ENCODE measurements at places on chromosomes 13 and 19. TPM values are rescaled to one million over a fixed set of nuclear protein-coding genes. Genes with fewer than 3 reads are reported as not detected.

The RXFP2 gene
- not detected for polyA plus RNA-seq

The MRI1 gene
- 12.3 TPM for polyA plus RNA-seq

The C13orf42 gene
- polyA plus RNA-seq, result 94.4 TPM

The RUBCNL gene
- polyA plus RNA-seq, result 2.9 TPM

The KLK5 gene
- polyA plus RNA-seq, result not detected

The GRK1 gene
- polyA plus RNA-seq, result not detected

The SGCG gene
- not detected for polyA plus RNA-seq

- no peak for DNase-seq
Observed at GRCh38 chr19:47094557-47095475, 18.8 kb downstream of the ZC3H4 start.

GRCh38 chr13:80630685-80631121, 289.8 kb upstream of the SPRY2 start:
- DNase-seq, result no peak

GRCh38 chr13:97492257-97492656, 58.3 kb downstream of the RAP2A start:
- no peak for DNase-seq

GRCh38 chr19:3655402-3656072, 28.9 kb upstream of the CACTIN start:
- no peak for DNase-seq

- no peak for DNase-seq
Observed at GRCh38 chr19:6103217-6103644, 7.1 kb downstream of the RFX2 start.

DNA sequence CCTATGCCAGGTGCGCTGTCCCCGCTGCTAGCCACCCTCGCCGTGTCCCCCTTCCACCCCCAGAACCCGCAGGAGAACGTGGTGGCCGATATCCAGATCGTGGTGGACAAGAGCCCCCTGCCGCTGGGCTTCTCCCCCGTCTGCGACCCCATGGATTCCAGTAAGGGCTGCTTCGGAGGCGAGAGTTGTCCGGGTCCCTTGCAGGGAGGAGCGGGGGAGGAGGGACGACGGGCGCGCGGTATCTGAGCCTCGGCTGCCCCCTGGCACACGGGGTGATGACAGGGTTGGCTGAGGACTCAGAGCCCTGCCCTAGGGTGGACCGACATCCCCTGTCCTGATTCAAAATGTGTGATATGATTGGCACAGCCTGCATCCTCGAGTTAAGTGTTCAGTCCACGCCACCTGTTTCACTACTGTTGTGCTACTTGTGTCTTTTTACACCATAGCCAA, 653 bp downstream of the MVB12A start:
- peak; percentile 68 for DNase-seq

DNA sequence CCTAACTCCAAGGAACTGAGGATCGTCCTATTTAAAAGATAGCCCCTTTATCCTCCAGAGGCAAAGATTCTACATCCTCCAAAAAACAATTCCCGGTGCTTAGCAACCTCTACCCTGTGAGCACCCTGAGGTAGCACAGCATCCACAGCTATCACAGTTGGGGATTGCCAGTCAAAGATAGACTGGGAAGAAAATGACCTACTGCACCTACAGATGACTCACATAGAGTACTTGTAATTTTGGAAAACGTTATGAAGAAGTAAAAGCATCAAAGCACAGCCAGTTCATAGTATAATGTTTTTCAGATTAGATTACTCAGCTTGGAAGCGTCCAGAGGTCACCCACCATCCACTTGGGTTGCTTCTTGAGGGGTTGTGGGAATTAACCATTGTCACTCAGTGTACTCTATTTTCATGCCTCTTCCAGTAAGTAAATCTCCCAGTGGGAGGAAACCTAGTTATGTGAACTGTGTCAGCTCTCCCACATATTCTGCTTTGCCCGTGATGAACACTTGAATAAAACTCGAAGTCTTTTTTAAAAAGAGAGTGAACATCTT, 8.9 kb upstream of the FAM124A start:
- no peak for DNase-seq

DNA sequence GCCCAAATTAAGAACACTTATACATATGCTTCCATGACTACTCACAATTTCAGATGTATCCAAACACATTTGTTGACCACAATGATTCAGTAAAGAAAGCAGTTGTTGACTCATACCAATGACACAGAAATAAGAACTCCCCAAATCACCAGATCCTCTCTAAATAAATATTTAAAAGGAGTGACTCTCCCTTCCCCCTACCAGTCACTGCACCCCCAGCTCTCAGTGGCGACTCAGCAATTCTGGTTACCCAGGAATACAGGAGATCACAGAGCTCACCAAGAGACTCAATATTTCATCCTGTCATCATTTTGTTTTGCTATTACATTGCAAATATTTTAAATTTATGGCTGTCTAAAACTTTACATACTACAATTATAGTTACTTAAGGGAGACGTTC, 131.5 kb downstream of the RGCC start:
- DNase-seq, result peak; percentile 21

- DNase-seq, result no peak
Observed at GRCh38 chr13:45921162-45921736, 69.7 kb upstream of the SIAH3 start.

- DNase-seq, result no peak
Observed at GRCh38 chr19:46896076-46896794, 35.4 kb downstream of the ARHGAP35 start.

- no peak for DNase-seq
Observed at GRCh38 chr19:1999856-2000515, 15.5 kb downstream of the BTBD2 start.

- DNase-seq, result no peak
Observed at GRCh38 chr19:55370305-55370988, at the start of gene IL11. Gene IL11, minus strand, starts transcription at chr19:55370463. Its CDS starts 153 bp downstream, at chr19:55370310.

GRCh38 chr13:95341441-95341840, 40.2 kb upstream of the ABCC4 start:
- no peak for DNase-seq

DNA sequence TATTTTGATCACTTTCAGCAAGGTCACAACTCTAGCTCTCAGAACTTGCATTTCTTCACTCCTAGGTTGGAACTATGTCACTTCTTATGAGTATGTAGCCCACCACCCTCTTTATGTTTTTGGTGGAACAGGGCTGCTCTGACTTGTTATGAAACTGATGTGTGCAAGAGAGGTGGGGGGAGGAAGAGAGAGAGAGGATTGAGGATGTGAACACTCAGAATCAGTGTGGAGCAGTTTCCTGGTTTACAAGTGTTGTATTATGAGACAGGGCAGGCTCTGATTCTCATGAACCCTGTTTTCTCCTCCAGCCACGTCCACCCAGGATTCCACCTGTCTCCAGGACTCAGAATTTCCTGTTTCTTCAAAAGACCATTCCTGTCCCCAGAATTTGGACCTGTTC, 16.1 kb downstream of the ZNF317 start:
- DNase-seq, result no peak

DNA sequence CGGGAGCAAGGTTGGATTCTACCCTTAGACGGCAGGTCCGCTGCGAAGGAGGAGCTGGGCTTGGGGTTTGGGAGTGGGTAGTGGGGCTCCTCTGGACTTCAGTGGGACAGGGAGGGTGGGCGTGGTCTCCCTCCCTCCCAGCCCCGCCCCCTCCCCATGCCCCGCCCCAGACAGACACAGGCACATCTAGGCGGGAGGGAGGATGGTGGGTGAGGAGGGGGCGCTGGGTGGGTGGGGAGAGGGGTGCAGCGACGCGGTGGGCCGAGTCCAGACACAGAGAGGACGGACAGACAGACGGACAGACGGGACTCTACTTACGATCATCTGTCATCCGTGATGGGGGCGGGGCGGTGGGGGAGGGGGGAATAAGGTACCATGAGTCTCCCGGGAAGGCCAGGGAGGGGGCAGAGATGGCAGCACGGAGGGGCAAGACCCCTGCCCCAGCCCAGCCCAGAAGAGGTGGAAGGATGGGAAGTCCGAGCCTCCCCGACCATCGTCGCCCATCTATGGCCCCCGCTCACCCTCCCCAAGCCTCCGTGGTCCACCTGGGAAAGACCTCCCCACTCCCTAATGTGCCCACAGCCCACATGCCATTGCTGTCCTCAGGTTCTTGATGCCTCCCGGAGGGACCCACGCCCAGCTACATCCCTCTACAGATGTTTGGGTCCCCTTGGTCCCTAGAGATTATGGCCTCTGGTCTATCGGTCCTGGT, 64.8 kb downstream of the UNC13A start:
- DNase-seq, result no peak

- no peak for DNase-seq
Observed at GRCh38 chr13:110293649-110294048, 13.3 kb downstream of the COL4A1 start.

- no peak for DNase-seq
Observed at GRCh38 chr13:101714195-101714594, 261.7 kb downstream of the ITGBL1 start.

DNA sequence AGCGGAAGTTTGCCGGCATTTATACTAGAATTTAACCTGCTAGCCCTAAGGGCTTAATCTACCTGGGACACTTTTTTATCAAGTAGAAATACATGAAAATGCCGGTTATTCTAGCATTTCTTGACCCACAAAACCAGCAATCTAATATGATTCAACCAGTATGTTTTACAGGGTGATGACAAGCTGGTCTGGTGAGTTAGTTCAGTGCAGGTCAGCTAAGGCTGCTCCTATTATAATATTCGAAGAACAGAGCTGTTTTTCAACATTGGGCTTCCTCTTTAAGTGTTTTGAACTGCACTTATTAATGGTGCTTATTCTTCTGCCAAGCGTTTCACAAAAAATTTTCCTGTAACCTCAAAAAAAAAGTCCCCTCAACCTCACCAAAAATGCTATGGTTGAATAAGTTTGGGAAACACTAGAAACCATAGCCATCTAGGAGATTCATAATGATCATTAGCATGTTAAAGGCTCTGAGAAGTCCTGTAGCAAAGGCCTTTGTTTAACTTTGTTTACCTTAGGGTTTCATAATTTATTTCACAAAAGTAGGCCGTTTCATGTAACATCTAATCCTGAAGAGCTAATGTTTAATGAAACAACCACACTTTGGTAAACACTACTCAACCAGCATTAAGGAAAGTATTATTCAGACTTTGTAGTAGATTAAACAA, 526.6 kb downstream of the KLF12 start:
- DNase-seq, result no peak

DNA sequence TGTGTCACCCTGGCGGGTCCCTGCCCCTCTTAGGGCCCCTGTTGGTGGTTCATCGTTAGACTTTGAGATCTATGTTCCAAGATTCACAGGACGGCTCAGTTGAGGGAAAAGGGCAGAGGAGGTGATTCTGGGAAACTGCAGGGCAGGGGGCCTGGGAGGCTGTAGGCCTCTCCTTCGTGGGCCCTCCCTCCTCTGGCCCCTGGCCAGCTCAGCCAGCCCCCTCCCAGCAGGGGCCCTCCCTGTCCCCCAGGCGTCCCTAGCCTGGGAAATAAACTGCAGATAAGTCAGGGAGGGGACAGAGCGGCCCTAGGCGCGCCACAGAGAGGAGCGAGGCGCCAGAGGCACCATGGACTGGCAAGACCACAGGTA, 6.5 kb downstream of the HIF3A start:
- DNase-seq, result peak; percentile 31
